GM23248 (cell line): ENCODE measurements at places on chromosomes 1 and 21. TPM values are rescaled to one million over a fixed set of nuclear protein-coding genes. Genes with fewer than 3 reads are reported as not detected.

DNA sequence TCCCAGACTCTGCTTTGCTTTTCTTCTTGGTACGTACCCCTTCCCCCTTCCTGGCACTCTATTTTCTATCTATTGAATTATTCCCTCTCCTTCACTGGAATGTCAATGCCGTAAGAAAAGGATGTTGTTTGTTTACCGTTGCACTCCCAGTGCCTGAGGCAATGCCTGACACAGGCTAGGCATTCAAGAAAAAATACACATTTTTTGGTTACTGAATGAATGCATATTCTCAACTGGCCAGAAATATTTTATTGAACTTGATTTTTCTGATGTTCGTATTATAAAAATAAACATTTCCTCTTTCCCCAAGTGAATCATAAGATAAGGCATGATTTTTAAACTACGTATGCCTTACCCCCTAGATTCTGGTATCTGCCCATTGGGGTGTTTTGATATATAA lies 41.2 kb downstream of the GNG12 start:
- H3K36me3 ChIP-seq: no peaks in the 10 kb centered on the region
- DNase-seq: peak; percentile 81
- no peaks in the 10 kb centered on the region for H3K27me3 ChIP-seq
- H3K4me3 ChIP-seq: peak overlapping the region; percentile 48
- peaks cover 69% of the 10 kb centered on the region for H3K4me1 ChIP-seq
- peak overlapping the region; percentile 88 for H3K27ac ChIP-seq

DNA sequence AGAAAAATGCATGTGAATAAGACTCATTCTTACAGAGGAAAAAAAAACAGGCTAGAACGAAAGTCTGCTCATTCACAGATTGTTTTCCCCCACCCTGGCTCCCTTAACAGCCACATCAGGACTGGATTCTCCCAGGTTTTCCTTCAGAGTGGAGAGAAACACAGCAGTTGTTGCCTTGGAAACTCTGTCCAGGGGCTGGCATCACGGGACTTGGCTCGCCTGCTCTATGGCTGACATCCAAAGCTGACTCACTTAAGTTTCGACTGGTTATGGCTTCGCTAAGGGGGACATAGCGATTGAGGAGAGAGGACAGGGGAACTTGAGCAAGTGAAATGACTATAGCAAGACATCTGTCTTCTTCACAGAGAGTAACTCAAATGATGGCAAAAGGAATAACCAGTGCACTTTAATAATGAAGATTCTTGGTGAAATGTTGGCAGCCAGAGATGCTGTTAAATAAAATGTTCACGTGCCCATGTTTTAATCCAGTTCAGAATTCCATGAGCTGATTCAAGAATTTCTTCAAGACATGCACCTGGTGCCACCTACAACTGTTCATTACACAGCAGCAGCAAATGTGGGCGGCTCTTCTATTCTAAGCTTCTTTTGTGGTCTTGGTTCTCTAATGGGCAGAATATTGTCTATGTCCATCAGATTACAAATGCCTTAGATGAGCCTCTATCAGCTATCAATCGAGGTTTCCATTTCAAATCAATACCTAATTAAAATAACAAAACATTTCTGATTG lies 21.8 kb downstream of the MIS18A start:
- H3K4me1 ChIP-seq: peaks cover 28% of the 10 kb centered on the region
- DNase-seq: peak; percentile 95
- H3K27me3 ChIP-seq: no peaks in the 10 kb centered on the region
- H3K27ac ChIP-seq: peak overlapping the region; percentile 9; the same call in 1 of the 2 replicates
- H3K4me3 ChIP-seq: peak overlapping the region; percentile 12

- peak; percentile 16 for DNase-seq
- H3K27ac ChIP-seq: no peak overlapping the region
- no peaks in the 10 kb centered on the region for H3K4me1 ChIP-seq
- no peaks in the 10 kb centered on the region for H3K36me3 ChIP-seq
- H3K4me3 ChIP-seq: no peak overlapping the region
Measured at GRCh38 chr1:97038410-97038809, 316.8 kb downstream of the PTBP2 start.

The CCNL2 gene
- total RNA-seq: 150 and 185 TPM in 2 replicates
